ENCODE measurements at places on chromosomes 11 and 22.

DNA sequence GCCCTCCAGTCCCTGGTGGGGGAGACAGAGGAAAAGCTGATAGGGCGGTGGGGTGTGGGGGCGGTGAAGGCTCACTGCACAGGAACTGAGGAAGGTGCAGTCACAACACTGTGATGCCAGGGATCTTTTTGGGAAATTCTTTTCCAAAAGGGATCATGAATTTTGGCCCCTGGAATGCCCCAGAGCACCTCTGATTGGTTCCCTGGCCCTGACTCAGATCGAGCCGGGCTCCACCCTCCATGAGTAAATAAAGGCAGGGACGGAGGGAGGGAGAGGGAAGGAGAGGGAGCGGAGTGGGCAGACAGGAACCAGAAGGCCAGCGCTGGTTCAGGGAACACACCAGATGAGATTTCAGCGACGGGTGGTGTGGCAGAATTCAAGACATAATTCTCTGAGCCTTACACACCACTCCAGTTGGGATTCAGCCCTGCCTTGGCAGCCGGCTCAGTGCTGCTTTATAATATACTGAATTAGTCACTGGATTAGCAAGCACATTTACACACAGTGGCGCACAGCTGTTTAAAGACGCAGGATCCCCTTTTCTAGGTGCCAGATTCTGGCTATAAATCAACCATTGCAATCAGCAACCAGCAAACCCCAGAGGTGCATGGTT, 80.3 kb downstream of the ETS1 start:
- no peak for DNase-seq

DNA sequence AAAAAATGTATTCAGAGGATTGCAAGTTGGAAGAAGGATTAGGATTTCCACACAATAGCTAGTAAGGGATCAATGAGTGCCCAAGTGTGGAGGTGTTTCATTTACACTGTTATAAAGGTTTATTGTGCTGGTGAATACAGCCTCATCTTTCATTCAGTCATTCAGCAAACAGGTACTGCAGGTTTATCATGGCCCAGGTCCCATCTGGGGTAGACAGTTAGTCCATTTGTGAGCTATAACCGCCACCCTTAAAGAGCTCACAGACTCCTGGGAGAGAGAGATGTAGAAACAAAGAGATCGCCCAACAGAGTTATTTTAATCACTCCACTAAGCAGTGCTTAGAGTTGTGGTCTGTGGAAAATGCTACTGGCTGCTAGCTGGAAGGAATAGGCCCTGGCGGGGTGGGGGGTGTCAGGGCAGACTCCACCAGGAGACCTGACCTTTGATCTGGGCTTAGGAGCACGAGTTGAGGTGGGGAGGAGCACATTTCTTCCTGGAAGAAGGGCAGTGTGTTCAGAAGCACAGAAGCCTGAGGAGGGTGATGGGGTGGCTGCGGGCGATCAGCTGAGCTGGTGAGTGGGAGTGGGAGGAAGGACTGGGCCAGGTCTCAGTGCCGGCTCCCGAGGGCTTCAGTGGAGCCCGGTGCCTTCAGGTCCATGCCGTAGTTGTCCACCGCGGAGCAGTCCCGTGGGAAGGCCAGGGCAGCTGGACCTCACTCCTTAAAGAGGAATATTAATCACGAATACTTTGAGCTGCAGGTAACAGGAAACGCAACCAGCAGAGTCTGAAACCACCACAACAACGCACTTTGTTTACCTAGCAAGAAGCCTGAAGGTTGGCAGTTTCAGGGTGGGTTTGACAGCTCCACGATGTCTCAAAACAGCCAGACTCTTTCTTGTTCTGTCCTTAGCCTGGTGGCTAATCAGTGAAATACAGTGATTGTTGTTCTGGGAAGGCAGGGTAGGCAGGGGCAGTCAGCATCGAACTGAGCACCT, 11.2 kb downstream of the TOM1 start:
- no peak for DNase-seq

GRCh38 chr11:79045800-79046304, 395.0 kb downstream of the TENM4 start:
- DNase-seq: no peak

- DNase-seq: no peak
Measured at GRCh38 chr11:126603486-126603885, 248.0 kb downstream of the ST3GAL4 start.

DNA sequence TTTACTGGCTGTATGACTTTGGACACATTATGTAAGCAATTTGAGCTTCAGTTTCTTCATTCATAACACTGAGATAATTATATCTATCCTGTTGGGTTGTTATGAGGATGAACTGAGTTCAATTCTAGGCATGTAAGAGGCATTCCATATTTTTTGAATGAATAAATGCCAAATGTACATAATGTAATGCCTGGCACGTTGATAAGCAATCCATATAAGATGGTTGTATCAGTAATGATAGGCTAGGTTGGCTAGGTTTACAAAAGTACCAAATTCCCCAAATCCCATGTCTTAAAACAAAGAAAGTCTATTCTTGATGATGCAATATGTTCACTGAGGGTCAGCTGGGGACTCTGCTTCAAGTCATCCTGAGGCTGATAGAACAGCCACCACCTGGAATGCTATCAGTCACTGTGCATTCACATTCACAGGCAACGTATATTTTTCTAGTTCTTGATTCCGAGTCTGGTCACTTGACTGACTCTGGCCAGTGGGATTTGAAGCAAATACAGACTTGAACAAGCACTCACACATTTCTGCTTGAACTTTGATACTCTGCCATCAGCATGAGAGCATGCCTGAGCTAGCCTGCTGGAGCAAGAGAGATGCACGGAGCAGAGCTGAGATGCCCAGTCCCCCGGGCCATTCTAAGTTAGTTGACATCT, 104.0 kb upstream of the TIMP3 start:
- no peak for DNase-seq

DNA sequence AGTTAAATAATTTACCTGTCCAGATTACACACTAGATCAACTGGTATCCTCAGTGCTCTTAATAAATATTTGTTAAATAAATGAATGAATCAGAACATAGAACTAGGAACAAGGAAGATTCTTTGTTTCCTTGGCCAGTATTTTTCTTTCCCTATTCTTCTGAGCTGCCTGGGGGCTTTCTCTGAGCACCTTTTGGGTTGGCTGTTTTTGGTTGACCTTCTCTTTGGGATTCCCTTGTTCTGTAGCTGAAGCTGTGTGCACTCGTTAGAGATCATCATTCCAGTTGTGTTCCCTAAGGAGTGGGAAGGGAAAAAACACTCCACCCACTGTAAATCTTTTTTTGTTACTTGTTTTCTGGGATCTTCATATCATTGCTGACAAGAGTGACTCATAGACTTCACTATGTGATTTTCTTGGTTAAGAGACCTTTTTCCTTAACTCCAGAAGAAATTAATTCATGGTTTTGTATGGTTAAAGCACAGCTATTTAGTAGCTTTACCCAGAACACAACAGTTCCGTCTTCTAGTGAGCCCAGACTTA, 84.3 kb downstream of the STIM1 start:
- no peak for DNase-seq

GRCh38 chr11:109963101-109963500, 130.1 kb upstream of the ZC3H12C start:
- DNase-seq: no peak

GRCh38 chr11:75597636-75598035, 35.6 kb downstream of the SERPINH1 start:
- peak; percentile 29 for DNase-seq

GRCh38 chr11:35525501-35526175, at the start of gene PAMR1:
Gene PAMR1, minus strand, starts transcription at chr11:35525616. Its CDS starts 31 bp downstream, at chr11:35525585.
- peak; percentile 58 for DNase-seq

- no peak for DNase-seq
Measured at GRCh38 chr11:75351791-75352587, 528 bp upstream of the ARRB1 start.

DNA sequence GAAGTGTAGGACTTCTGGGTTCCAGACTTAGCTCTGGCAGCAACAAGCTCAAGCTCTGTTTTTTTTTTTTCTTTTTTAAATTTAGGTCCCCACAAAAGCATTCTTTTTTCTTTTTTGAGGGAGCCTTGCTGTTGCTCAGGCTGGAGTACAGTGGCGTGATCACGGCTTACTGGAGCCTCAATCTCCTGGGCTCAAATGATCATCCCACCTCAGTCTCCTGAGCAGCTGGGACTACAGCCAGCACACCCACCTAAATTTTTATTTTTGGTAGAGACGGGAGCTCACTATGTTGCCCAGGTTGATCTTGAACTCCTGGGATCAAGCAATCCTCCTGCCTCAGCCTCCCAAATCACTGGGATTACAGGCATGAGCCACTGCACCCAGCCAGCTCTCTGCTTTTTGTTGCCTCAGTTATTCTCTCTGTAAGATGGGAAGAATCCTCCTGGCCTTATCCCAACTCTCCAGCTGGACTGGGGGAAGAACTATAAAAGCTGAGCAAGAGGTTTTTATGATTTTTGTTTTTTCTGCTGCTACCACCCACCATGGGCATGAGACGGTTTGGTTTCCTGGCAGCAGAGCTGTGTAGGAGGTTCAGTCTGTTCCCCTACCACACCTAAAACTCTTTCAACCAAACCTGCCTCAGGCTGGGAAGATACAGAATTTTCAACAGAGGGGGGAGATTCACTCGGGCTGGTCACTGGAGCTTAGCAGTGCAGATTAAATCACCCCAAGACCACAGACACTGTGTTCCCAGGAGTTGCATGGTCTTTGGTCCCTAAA, 11.6 kb upstream of the MTFP1 start:
- DNase-seq: no peak

DNA sequence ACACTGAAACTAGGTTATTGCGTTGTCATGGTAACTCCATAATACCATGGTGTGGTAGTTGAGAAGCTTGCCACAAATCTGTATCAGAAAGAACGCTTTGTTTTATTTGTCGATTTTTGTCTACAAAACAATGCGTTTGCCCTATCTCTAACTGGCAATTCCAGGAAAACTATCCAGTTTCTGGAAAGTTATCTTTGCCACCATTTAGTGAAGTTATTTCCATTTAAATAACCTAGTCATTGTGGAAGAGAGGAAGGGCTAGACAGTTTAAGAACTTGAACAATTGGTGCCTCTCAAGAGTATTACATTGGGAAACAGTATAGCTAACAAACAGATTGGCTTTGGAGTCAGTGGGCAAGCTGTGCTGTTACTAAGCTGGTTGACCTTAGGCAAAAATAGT, 7.9 kb downstream of the HSD17B12 start:
- no peak for DNase-seq

DNA sequence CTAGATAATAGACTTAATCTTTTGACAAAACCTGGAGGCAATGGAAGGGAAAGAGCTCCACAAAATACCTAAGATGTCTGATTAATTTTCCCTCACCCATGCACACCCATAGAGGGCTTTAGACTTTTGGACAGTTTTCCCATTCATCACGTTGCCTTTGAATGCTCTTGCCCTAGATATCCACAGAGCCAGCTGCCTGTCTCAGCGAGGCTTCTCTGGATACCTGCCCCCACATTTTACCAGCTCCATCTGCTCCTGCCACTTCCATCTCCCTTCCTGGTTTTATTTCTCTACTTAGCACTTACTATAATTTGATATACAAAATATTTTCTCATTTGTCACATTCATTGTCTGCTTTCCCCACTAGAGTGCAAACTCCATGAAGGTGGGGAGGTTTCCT, 136.8 kb downstream of the FDX1 start:
- no peak for DNase-seq
